G401 (cell line): ENCODE measurements at places on chromosomes 7 and 10.
A peak's percentile ranks its signal among the peaks of the same experiment; 100 is the strongest.

DNA sequence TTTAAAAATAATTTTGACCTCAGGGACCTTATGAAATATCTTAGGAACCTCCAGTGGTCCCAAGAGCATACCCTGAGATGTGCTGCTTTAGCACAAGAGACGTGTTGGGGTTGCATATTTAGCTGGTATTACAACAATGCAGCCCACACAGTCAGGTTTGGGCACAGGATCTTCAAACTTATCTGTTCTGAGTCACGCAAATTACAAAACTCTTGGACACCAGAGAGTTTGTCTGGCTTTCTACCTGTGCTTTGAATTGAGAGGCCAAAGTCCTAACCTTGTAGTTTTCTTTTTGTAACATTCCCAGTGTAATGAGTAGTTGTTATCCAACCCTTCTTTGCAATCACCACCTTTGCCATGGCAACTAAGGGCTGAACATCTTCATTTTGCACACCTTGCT lies 163.5 kb upstream of the PCLO start:
- DNase-seq = no peak

DNA sequence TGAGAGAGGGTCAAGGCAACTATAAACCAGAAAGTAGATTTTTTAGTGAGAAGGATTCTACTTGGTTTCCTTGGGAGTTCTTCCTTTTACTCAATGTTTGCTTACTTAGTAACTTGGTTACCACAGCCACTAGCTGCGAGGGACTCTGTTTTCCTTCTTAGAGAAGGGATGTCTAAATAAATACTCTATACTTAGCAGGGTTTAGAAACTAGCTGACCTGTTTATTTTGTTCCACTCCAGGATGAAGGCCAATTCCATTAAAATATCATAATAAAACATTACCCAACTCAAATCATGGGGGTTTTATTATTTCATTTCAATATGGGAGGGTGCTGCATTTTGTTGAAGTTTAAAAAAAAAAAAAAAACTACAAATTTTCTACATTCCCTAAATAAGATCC lies 87.3 kb downstream of the PPP1R3A start:
- no peak for DNase-seq

GRCh38 chr7:137818036-137818435 lies 28.7 kb downstream of the DGKI start:
- DNase-seq = no peak

GRCh38 chr7:92749832-92750446 lies 86.4 kb downstream of the CDK6 start:
- DNase-seq = no peak

- DNase-seq = no peak
Observed at GRCh38 chr10:105973902-105974301, 1190.6 kb downstream of the SORCS1 start.

DNA sequence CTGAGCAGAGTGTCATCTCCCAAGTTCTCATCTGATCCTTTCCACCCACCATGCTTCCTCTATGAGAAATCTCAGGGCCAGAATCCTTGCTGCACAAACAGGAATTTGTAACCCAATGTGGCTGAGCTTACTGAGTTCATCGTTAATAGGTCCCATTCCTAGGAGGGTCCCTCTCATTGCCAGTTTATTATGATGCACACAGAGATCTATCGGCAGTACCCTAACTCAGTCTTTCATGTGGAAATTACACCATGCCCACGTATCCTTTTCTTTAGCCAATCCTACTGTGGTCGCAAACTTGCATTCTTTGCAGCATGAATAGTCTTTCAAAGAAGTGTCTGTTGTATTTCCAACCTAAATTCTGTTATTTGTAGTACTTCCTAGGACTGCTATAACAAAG lies 12.1 kb downstream of the TMEM236 start:
- DNase-seq = no peak

DNA sequence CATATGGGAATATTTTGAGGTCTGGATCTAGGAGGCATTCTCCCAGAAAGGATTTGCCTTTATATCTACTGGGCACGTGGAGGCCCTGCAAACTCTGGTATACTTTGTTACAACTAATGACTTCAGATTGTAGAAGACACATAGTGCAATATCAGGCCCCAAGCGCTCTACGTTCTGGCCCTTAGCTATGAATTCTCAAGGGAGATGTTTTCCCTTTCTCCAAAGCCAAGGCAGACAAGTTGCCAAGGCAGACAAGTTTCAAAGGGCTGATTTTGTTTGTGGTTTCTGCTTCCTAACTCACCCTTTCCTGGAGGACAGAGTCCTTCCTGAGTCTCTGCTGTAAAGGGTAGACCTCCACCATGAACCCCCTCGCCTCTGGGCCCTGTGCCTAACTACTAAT lies 99.4 kb upstream of the CTTNBP2 start:
- no peak for DNase-seq

GRCh38 chr7:113550966-113551365 lies 367.8 kb downstream of the PPP1R3A start:
- no peak for DNase-seq

DNA sequence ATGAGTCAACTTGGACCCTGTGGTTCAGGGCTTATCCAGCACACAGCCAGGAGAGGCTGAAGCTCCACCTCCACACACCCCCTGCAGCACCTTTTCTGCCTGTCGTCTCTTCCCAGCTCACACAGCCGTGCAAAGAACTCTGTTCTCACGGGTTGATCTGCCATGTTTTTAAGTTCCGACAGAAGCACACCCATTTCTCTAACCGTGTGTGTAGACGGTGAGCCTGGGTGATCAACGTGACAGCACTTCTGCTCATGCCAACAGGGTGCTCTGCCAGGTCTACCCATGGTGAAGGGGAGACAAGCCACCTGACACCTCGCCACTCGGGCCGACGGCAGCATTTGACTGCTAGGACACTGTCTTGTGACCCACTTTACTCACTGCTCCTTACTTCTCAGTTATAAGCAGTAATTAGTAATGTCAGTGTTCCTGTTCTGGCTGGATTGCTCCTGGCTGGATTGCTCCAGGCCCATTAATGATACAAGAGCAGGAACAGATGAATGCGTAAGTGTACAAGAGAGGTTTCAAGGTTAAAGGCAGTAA lies 90.5 kb downstream of the RNF216 start:
- peak; percentile 70 for DNase-seq

- no peak for DNase-seq
Observed at GRCh38 chr7:93973134-93973533, 31.0 kb downstream of the BET1 start.

DNA sequence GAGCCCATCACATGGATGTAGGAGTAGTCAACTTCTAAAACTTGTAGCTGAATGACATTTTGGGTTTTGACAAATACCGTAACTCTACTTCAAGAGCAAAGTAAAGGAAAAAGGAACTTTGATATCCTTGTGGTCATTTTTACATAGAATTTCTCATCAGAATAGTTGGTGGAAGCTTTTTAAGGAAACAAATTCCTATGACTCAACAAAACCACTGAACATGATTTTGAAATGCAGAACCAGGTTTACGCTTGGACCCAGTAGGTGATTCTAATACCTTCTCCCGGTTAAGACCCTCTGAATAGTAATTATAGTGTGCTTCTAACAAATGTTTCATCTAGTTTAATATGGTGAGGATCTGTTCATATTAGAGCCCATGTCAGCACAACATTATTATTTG lies 307.8 kb downstream of the GPR37 start:
- no peak for DNase-seq

DNA sequence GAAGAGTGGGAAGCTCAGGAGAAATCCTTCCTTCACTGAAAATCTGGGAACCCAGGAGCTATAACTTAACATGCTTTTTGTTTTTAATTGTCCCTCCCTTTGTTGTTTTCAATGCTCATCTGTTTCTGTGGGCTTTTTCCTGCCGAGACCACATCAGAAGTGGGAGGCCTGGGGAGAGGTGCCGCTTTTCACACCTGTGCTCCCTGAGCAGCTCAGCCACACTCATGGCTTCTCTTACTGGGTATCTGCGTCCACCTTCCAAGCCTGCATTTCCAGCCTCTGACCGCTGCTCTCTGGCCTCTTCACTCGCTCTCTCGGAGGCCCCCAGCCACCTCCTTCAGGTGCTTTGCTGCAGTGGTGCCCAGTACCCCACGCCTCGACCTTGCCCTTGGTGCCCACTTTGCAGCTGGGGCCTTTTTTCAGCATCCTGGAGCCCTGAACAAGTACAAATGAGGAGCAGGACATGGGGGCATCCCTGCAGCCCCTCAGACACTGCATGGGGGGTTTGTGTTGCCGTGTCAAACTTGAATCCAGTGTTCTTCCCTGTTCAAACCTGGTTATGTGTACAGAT lies 9.9 kb downstream of the C7orf57 start:
- no peak for DNase-seq

GRCh38 chr7:22700559-22701002 lies 26.4 kb upstream of the IL6 start:
- no peak for DNase-seq

GRCh38 chr7:32809347-32809746 lies 82.2 kb downstream of the KBTBD2 start:
- DNase-seq = no peak

DNA sequence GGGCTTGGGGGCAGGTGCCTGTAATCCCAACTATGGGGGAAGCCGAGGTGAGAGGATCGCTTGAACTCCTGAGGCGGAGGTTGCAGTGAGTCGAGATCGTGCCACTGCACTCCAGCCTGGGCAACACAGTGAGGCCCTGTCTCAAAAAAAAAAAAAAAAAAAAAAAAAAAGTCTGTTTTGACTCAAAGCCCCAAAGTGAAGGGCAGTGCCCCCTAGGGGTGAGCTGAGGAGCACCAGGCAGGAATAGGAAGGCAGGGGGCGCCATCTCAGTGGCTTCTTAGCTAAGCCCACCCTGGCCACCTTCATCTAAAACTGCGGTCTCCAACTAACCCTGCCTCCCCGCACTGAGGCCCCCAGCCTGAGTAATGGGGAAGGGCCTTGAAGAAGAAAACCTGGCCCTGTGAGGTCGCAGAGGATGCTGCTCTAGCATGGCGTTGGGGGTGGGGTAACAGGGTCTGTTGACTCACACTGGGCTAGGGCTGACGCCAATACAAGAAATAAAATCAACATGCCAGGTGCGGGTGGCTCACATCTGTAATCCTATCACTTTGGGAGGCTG lies 9.8 kb downstream of the PODXL start:
- DNase-seq = peak; percentile 13

DNA sequence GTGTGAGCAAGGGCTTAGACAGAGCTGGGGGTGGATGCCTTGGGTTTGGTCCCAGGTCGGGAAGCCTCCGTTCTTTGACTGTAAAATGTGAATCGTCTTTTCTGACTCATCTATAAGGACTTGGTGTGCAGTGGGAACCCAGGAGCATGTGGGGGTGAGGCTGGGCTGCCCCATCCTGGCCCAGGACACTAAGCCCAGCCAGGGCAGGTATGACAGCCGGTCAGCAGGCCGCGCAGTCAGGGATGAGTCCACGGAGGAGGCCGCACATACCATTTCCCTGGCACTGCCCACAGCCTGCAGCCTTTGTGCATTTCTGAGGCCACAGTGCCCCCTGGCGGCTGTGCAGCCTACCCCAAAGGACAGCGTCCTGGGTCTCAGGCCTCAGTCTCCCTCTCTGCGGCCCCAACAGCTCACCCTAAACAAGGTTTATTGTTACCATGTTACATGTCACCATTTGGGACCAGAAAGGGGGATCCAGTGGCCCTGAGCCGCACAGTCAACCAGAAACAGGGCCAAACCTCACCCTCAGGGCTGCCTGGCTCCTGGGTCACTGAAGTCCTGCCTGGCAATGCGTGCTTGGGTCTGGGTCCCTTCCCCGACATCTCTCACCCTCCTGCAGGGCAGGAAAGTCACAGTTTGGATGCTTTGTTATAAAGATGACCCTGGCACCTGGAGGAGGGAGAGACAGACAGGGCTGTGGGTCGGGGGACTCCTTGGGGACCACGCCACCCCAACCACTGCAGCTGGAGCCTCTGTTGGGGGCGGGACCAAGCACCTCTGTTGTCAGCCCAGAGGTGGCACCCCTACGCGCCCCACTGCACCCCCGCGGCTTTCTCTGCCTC lies 14.4 kb upstream of the SH2B2 start:
- peak; percentile 89 for DNase-seq

- DNase-seq = peak; percentile 2
Observed at GRCh38 chr10:30186371-30186875, 127.0 kb upstream of the JCAD start.

- DNase-seq = no peak
Observed at GRCh38 chr10:2761971-2762370, 305.4 kb upstream of the PFKP start.

- DNase-seq = no peak
Observed at GRCh38 chr10:480498-480927, 209.0 kb downstream of the DIP2C start.

DNA sequence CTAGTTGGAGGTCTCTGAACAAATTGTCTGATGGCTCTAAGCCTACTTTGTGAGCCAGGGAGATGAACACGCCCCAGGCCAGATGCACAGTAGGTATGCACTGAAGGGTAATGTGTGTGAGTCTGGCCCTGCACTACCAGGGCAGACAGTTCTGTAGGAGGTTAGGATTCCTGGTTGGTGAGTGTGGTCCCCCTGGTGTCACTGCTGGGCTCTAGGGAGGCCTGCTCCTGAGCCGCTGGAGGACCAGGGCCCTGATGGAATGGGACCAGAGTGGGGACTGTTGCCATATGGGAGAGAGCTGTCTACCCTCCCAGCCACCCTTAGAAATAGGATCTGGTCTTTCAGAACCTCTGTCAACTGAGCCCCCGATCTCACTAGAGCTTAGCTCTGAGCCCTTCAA lies 42.0 kb downstream of the CDH23 start:
- no peak for DNase-seq

DNA sequence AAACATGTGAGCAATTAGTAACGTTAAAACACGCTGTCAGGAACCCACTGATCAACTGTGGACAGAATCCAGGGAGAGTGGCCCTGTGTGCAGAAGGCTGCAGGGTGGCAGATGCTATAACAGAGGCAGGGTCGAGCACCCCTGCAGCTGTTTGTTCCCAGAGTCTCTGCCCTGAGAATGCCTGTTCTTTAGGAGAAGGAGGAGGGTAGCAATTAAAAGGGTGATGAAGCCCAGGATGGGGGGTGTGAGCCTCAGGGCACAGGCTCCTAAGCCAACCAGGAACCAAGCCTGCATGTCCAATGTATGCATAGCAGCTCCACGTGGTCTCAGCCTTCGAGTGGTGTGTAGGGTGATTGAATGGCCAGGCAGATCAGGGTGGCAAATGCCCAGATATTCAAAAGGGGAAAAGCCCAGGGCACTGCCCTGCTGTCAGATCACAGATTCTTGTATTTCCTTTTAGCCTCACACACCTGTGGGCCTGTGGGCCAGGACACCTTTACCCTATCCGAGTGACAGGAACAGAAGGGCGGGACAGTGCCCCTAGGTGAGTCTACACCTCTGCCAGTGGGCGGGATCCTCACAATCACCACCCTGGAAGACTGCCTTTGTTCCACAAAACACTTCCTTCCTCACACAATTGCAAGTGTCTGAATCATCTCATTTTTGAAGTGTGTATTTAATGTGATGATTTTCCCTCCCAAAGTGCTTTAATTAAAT lies 7.3 kb downstream of the WDFY4 start:
- DNase-seq = no peak

GRCh38 chr10:92125144-92125543 lies 165.7 kb downstream of the CPEB3 start:
- DNase-seq = no peak

DNA sequence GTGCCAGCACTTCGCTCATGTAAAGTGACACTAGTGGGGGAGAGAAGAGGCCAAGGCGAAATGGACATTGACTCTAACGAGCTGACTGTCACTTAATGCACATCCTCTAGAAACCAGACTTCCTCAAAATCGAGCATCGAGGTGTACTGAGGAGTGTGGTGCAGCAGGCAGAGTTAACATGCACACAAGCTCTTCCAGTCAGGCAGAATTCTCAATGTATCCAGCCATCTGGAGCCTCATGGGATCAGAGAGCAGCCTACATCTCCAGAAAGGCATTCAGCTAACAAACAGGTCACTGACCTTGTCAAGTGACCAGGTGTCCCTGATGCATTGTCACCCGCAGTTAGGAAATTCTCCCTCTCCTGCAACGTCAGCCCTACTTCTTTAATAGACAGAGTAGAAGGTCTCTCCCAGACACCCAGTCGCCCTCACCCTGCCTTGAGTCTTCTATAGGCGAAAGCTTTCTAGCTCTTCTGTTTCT lies 259.8 kb upstream of the AOAH start:
- peak; percentile 78 for DNase-seq
